ENCODE measurements at places on chromosomes 2 and 18. TPM values are rescaled to one million over a fixed set of nuclear protein-coding genes. Genes with fewer than 3 reads are reported as not detected.

The CDH19 gene
- total RNA-seq: not detected

The INO80C gene
- 7.4 TPM for total RNA-seq

The SPC25 gene
- 7.6 TPM for total RNA-seq

The COLEC11 gene
- 1.1 TPM for total RNA-seq
